ENCODE measurements at places on chromosomes 2 and 18. TPM values are rescaled to one million over a fixed set of nuclear protein-coding genes. Genes with fewer than 3 reads are reported as not detected.

DNA sequence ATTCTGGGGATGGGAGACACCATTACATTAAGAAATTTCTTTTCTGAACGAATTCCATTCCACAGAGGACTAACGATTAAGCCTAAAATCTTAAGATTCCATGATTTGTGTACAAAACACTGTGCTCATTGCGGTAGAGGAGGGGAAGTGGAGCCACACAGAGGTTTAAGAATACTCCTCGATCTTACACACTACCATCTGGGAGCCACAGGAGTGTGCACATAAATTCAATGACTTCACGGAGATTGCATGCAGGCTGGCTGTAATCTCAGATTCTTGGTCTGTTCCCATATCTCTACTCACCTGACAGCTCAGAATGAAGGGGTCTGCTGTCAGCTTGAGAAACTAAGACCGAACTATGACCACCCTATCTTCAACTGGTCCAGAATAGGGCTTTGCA lies 762 bp downstream of the VPS4B start:
- DNase-seq = no peak

- no peak for DNase-seq
Measured at GRCh38 chr2:191222507-191222906, 22.7 kb upstream of the MYO1B start.

DNA sequence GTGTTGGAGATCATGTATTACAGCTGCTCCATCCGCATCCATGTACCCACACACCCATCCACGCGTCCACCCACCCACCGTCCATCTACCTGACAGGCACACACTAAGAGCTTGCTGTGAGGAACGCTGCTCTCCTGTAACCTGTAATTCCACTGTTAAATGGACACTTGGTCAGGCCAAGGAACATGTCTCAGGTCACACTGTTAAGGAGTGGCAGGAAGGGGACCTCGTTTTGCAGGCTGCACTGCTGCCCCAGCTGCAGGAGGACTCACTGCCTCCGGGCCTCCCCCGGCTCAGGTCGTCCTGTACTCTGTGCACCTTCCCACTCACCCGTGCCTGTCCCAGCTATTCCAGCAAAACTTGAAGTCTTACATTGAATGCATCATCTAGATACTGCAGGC lies 170.5 kb downstream of the EIPR1 start:
- DNase-seq = no peak

The IRS1 gene
- polyA plus RNA-seq = 12.6 TPM

DNA sequence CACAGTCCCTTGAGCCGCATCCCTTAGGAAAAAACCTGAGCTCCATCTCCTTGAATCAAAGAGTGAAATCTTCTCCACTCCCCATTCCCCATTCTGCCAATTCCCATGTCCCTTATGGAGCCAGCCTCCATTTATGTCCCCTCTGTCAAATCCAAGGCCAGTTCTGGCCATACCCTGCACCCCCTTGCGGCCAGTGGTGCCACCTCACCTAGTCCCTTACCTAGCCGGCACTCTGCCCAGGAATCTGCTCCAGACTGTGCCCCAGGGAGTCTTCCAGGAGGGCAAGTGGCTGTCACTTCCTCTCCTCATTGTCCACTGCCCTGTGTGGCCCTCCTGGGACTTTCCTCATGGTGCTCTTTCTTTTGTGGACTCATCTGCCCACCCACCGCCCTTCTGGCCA lies 195.4 kb upstream of the RMP24 start:
- DNase-seq = no peak

DNA sequence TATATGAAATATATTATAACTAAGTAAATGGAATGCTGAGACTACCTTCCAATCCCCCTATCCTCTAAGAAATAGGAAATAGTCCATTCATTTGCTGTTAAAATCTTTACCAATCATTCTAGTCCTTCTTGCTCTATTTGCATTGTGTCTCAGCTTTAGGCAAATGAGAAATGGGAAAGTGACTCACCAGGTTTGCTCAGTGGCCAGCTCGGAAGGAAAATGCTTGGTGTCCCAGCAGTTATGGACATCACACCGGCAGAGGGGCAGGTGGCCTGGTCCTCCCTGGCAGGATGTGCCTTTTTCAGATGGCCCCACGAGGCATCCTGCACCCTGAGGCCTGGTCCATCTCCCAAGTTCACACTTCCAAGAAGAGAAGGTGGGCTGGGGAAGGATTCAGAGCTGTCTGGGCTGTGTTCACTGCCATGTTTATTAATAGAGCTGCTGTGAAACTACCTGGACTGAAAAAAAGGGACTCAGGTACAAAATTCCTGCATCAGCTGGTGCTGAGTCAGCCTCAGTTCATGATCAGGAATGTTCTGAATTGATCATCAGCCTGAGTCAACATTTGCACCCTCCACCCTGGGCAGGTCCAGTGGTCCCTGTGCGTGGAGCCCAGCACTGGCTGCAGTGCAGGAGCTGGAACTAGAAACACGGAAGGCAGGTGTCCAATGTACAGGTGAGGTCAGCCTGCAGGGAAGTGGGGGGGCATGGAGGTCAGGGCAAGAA lies 60.1 kb upstream of the ARL4C start:
- DNase-seq = no peak

The TANC1 gene
- 64.4 TPM for polyA plus RNA-seq

The RAB31 gene
- 27.5 TPM for polyA plus RNA-seq

The OTOS gene
- 0.26 TPM for polyA plus RNA-seq

GRCh38 chr18:13137670-13138419 lies 80.7 kb upstream of the LDLRAD4 start:
- no peak for DNase-seq

- peak; percentile 51 for DNase-seq
Measured at GRCh38 chr2:238968616-238969384, 120.9 kb downstream of the TWIST2 start.

DNA sequence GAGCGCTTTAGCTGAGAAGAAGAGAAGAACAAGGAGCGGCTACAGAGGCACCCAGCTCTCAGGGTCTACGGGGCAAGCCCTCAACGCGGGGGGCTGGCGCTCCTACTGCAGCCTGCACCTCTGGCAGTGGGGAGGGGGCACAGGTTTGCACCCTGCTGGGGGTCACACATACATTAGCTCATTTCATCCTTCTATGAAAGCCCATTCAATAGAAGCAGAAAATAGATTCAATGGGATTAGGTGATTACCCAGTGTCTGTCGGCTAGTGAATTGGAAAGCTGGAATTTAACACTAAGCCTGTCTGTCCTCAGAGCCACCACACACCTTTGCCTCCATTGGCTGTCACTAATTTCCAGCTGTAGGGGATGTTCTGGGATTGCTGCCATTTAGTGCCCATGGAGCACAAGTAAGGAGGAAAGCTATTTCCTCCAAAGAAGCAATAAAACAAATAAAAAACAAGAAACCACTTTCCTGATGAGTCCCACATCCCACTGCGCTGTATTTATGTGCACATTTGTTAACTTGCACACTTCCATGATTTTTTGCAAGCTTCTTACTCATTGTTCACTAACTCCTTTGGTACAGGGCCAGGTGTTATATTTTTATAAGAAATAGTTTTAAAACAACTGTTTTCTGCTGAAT lies 319.6 kb upstream of the REV1 start:
- no peak for DNase-seq

The MROH2A gene
- polyA plus RNA-seq = 0.33 TPM

GRCh38 chr18:35059280-35059927 lies 18.2 kb downstream of the MAPRE2 start:
- DNase-seq = no peak

DNA sequence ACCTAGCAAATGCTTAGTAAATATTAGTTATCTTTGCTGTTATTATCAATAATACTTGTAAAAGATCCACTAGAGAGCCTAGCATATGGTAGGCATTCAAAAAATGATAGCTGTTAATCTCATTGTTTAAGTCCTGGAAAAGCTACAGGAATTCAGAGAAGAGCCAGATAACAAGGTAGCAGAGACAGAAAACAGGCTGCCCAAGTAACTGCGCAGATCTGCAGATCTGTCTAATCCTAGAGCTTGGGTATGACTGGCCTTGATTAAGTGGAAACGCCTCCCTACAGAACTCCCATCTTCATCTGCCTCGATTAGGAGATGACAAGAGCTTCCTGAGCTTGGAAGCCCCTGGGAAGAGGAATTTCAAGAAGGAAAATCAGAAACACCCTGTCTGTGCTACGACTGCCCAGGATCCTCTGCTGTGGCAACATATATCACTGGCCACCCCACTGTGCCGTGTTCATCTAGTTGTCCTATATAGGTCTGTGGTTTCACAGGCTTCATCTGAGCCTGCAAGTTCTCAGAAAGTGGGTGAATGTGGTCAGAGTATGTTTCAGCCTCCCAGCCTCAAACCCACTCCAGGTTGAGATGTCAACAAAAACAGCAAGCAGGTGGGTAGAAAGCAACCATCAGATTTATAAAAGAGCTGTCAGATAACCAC lies 151.5 kb upstream of the PKDCC start:
- DNase-seq = no peak

DNA sequence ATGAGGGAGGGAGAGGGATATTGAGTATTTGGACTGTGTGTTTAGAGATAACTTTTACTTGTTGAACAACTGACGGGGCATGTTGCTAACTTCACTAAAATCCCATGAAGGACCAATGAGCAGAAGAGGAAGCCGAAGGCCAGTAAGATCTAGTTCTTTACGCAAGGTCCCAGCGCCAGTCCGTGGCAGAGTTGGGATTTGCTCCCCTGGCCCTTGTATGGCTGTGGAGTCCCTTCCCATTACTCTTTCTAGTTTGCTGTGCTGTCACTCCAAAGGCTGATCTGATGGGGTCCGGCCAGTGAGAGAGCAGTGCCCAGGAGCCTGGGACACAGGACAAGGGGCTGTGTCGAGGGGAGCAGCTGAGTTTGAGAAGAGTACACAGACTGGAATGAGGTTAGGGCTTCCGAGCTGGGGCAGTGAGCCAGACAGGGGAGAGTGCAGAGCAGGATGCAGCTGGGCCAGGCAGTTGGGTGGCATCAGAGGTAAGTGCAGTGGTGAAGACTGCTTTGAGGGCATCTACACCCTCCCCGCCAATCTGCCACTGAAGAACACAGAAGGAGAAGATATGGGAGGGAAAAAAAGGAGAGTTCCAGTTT lies 692.9 kb upstream of the HS6ST1 start:
- DNase-seq = no peak

GRCh38 chr2:9846554-9846953 lies 3.3 kb downstream of the TAF1B start:
- DNase-seq = no peak

The INPP5D gene
- 7.2 TPM for polyA plus RNA-seq

DNA sequence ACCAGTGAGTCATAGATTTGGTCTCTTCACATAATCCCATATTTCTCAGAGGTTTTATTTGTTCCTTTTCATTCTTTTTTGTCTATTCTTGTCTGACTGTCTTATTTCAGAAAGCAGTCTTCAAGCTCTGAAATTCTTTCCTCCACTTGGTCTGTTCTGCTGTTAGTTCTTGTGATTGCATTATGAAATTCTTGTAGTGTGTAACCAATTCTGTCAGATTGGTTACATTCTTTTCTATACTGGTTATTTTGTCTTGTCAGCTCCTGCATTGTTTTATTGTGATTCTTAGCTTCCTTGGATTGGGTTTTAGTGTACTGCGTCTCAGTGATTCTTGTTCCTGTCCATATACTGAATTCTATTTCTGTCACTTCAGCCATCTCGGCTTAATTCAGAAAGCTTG lies 18.6 kb downstream of the EHBP1 start:
- DNase-seq = no peak

DNA sequence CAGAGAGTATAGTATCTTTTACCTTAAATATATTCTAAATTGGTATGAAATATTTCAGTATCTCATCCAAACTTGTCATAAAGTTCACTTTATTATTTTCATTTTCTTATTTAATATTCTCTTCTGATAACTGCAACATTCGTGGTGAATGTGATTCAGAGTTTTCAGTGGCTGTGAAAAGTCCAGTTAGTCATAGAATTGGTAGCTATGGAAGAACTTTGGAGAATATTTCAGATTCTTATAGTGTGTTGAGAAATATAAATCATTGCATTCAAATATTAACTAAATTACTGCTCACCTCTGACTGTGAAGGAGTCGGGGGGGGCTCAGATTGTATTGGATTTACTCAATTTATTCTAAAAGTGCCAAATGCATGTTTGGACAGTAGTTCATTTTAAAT lies 178.6 kb upstream of the VWC2L start:
- DNase-seq = no peak

DNA sequence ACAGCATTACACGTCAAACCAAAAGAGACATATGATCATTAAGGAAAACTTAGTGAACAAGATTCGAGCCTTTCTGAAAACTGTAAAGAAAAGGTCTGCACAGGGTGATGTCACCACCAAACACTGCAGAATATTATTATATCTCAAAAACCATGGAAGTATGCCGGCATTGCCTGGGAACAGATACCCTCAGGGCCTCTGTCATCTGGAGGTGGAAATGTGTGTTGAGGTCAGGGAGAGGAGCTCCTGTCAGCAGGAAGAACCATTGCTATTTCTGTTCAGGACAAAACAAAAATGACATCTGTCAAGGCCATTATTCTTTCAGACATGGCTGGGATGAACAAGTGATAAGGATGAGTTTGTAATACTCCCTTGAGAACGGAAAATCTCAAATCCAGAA lies 365.9 kb upstream of the TRIB2 start:
- no peak for DNase-seq

- DNase-seq = no peak
Measured at GRCh38 chr2:48092846-48093803, 186.8 kb upstream of the FBXO11 start.

DNA sequence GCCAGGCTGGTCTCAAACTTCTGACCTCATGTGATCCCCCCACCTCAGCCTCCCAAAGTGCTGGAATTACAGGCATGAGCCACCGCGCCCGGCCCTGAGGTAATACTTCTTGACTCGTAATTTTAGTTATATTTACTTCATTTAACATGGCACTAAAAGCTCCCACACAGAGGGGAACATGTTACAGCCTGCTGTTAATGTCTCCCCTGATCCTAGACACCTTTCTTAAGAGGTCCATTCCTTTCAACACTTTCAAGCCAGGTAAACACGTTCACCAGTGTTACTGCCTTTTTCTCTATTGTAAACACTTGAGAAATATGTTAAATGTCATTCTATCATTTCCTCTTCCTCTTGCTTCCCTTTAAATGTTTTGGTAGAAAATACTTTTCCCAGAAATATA lies 161.4 kb downstream of the METTL4 start:
- DNase-seq = no peak

GRCh38 chr2:62099050-62099449 lies 96.9 kb upstream of the B3GNT2 start:
- DNase-seq = no peak

DNA sequence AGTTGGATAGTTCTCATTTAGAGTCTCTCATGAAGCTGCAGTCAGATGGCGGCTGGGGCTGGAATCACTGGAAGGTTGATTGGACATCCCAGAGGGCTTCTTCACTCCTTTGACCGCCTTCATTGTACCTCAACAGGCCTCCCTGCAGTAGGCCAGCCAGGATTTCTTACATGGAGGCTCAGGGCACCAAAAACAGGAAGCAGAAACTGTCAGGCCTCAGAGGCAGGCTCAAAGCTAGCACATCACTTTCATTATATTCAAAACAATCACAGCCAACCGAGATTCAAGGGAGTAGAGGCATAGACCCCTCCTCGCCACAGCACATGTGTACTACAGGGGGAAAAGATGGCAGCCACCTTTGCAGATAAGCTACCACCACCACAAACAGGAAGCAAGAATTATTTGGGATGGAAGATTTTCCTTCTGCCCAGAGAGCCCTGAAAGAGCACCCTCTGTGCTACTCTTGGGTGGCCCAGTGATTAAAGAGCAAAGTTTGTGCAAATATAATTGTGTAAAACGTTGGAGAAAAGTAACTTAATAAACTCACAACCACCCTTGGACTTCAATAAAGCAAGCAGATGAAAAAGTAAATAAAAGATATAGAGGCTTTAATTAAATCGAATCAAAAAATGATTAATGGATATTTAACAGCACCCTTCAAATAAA lies 155.3 kb downstream of the GFPT1 start:
- DNase-seq = no peak

The CYBRD1 gene
- 36.0 TPM for polyA plus RNA-seq

The RAB17 gene
- polyA plus RNA-seq = 22.3 TPM

GRCh38 chr2:2850859-2851258 lies 519.8 kb upstream of the MYT1L start:
- no peak for DNase-seq

The PSMG2 gene
- 74.8 TPM for polyA plus RNA-seq
